ENCODE measurements at places on chromosomes 5 and 9.
A peak's percentile ranks its signal among the peaks of the same experiment; 100 is the strongest.

GRCh38 chr9:27333241-27334052, 36.5 kb upstream of the EQTN start:
- peak; percentile 84 for DNase-seq

DNA sequence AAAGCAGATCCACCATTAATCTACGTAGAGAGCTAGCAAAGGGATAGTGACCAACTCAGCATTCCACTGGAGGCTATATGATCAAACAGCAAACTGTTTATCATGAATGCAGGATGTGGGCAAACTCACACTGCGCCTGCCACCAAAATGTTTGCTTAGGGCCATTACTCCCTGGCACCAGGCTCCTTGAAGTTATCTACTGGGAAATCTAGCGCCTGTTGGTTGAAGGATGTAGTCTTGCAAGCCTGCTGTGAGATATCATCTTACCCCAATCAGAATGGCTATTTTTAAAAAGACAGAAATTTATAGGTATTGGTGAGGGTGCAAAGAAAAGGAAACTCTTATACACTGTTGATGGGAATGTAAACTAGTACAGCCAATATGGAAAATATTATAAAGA, 332.5 kb upstream of the RPS23 start:
- DNase-seq = no peak

- DNase-seq = no peak
Measured at GRCh38 chr9:104091708-104092107, 2.4 kb upstream of the SMC2 start.

GRCh38 chr5:180170810-180171567, 38.0 kb downstream of the RASGEF1C start:
- DNase-seq = no peak

GRCh38 chr9:98568234-98568908, 140.4 kb downstream of the GABBR2 start:
- DNase-seq = no peak

- DNase-seq = no peak
Measured at GRCh38 chr5:61790678-61791077, 458.6 kb downstream of the ZSWIM6 start.

DNA sequence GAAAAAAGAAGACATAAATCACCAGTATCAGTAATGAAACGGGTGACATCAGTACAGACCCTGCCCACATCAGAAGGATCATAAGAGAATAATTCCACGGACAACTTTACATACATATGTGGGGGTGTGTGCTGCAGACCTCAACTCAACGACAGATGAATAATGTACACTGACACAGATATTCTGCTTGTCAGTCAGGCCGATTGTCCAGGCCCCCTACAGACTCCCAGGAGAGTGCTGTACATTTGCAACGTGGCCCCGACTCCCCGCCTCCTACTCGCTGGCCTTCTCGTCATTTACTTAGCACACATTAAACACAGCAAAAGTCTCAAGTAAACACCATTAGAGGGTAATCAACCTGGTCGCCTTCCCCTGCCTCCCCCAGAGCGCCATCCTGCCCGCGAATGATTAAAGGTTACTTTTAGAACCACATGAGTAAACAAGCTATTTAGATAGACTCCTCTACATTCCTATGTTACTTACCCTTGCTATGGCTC, 3.5 kb upstream of the TMED9 start:
- DNase-seq = no peak

Data from H1 (cell line).